ENCODE measurements at places on chromosomes 1 and 21.

DNA sequence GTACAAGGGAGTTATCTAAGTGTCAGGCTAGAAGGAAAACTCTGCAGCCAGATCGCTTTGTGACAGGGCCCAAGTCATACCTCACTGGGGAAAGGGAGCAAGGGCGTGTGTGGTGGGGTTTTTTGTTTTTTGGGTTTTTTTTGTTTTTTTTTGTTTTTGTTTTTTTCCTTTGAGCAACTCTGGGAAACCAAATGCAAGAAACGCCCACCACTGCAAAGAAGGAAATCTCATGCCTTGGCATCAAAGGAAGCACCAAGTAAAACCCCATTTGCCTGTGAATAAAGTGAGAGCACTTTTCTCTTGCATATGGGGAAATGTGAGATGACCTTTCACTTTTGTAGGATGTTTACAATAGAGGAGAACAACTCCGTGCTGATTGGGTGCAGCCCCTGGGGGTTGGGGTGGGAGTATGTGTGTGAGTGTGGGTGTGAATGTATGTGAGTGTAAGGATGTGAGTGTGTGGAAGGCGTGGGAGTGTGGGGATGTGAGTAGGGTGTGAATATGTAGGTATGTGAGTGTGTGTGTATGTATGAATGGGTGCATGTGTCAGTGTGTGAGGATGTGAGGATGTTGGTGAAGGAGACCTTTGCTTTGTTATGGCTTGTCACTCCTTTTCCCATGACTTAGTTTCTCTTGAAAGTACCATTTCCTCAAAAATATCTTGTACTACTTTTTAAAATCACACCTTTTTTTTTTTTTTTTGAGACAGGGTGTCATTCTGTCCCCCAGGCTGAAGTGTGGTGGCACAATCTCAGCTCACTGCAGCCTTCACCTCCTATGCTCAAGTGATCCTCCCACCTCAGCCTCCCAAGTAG is 34.6 kb downstream of the IL12RB2 start:
- DNase-seq, result no peak

DNA sequence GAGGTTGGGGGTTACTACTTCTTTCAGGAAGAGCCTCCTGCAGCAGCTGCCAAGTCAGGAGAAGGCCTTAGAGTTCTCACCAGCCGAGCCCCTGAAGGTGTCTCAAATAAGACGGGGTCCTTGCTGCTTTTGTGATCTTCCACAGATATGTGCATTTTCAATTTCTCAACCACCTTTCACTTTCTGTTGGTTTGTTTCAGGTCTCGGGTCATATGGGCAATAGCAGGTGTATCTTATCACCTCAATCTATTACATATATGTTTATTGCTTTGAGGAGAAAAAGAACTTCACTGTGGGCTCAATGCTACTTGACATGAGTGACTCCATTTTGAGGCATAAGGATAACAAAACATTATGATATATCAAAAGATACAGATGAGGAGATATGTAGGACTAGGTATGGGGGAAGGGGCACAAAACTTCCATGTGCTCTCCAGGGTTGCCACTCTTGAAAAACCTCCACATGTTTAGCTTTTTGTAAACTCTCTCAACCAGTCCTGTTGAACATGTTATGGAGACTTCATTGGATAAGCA is 1171.4 kb upstream of the ADGRL2 start:
- DNase-seq, result no peak

- DNase-seq, result no peak
Observed at GRCh38 chr1:247146671-247147070, 25.1 kb downstream of the ZNF124 start.

DNA sequence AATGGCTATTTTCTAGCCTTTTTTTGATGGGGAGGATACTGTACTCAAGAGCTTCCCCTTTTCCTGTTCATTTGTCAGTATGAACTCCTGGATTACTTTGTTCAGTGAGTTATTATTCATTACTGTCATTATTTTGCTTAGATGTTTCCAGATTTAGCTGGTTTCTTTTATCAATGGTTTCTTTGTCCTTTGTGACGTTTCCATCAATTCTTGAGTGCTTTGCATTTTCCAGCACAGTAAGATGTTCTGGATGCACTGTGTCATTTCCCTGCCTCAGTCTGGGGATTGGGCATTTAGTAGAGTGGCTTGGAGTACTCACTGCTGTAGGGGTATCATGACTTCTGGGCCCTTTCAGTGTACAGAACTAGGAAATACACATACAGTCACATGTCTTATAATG is 34.2 kb downstream of the MRPS6 start:
- DNase-seq, result no peak

DNA sequence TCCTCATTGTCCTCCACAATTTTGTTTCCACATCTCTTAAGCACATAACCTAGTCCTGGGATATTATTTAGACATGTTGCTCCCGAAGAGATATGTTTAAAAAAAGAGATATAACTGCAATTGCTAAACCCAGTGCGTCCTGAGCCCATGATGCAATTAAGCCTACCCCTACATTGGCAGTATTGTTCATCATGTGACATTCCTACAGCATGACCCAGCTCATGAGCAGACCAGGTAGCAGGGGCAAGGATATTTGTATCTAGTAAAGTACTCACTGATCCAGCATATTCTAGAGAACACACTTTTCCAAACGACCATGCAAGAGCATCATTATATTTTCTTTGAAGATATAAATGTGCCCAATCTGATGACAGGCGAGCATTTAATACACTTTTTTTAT is 1.2 kb downstream of the ADAM30 start:
- no peak for DNase-seq

GRCh38 chr1:54614024-54614423 is 9.3 kb downstream of the FAM151A start:
- DNase-seq, result no peak

Data from head of caudate nucleus (tissue), 42 donors.